ENCODE measurements at places on chromosomes 1 and 21. TPM values are rescaled to one million over a fixed set of nuclear protein-coding genes. Genes with fewer than 3 reads are reported as not detected.

The DIP2A gene
- total RNA-seq: 17.6 TPM

The PLOD1 gene
- 170 TPM for total RNA-seq

The KLHDC7A gene
- 0.16 TPM for total RNA-seq

The MASP2 gene
- total RNA-seq: not detected

The DAB1 gene
- total RNA-seq: under 0.01 TPM

The RXRG gene
- not detected for total RNA-seq

The C8B gene
- not detected for total RNA-seq

The TNFRSF14 gene
- total RNA-seq: 5.9 TPM

The CRNN gene
- not detected for total RNA-seq

The IGSF8 gene
- total RNA-seq: 31.2 TPM

The PODN gene
- 0.13 TPM for total RNA-seq

The FMO5 gene
- 0.16 TPM for total RNA-seq

The ATP1A2 gene
- total RNA-seq: under 0.01 TPM

The TADA1 gene
- total RNA-seq: 10.1 TPM

The KRTAP19-1 gene
- total RNA-seq: not detected

The DNALI1 gene
- 11.3 TPM for total RNA-seq

The IRF6 gene
- total RNA-seq: 3.1 TPM

The BATF3 gene
- total RNA-seq: 1.8 TPM

The RIMS3 gene
- 3.7 TPM for total RNA-seq

The TNFRSF1B gene
- 0.16 TPM for total RNA-seq

The KIF17 gene
- 0.81 TPM for total RNA-seq

The NBPF4 gene
- not detected for total RNA-seq

The THEM4 gene
- 14.1 TPM for total RNA-seq

The S100A1 gene
- 4.4 TPM for total RNA-seq

The AADACL3 gene
- total RNA-seq: not detected

The SLX9 gene
- total RNA-seq: 15.2 TPM

The OPRD1 gene
- under 0.01 TPM for total RNA-seq

The EPHA10 gene
- total RNA-seq: not detected

The GPR157 gene
- 2.4 TPM for total RNA-seq

The FCN3 gene
- total RNA-seq: not detected

The CYP4A22 gene
- total RNA-seq: not detected

The COX20 gene
- 11.7 TPM for total RNA-seq

The MDM4 gene
- 8.3 TPM for total RNA-seq

The RHBG gene
- not detected for total RNA-seq

The STK40 gene
- total RNA-seq: 24.8 TPM

The SHE gene
- total RNA-seq: under 0.01 TPM

The FTCD gene
- not detected for total RNA-seq

The EFNA1 gene
- total RNA-seq: 10.6 TPM

The ATP6V0B gene
- 168 TPM for total RNA-seq

The SPATA45 gene
- total RNA-seq: not detected

The ILDR2 gene
- total RNA-seq: 4.4 TPM

The FAM131C gene
- total RNA-seq: 0.65 TPM

The ENAH gene
- 43.7 TPM for total RNA-seq

The GUCA2A gene
- total RNA-seq: not detected

The PCP4L1 gene
- total RNA-seq: not detected

The PSMA5 gene
- total RNA-seq: 35.8 TPM

The ETS2 gene
- 18.1 TPM for total RNA-seq

The FLG2 gene
- not detected for total RNA-seq

The TRPM2 gene
- 2.1 TPM for total RNA-seq

The TMPRSS15 gene
- total RNA-seq: not detected

The CMPK1 gene
- 25.9 TPM for total RNA-seq

The OR14C36 gene
- not detected for total RNA-seq

The AHDC1 gene
- total RNA-seq: 29.7 TPM

The FMO1 gene
- not detected for total RNA-seq

The NBPF6 gene
- total RNA-seq: not detected

The ARMH1 gene
- not detected for total RNA-seq

The KCNJ6 gene
- total RNA-seq: 0.25 TPM

Measured in mesangial cell (primary cell).